ENCODE measurements at places on chromosomes 13 and 19.

DNA sequence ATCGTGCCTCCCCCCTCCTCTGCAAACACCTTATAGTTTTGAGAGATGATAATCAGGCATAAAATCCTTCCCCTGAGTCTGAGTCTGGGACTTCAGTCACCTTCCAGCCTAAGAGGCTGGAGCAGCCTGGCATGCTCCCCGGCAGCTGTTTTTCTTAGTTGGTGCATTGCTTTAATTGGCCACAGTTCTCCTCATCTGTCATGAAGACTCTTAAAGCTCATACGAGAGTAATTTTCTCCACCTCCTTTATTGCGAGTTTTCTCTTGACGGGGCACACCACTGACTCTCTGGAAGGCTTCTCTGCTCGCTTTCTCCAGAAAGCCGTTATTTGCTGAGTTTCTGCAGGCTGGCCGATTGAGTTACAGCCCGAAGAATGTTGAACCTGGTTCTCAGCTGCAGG is 310.5 kb downstream of the ATP8A2 start:
- no peak for DNase-seq

DNA sequence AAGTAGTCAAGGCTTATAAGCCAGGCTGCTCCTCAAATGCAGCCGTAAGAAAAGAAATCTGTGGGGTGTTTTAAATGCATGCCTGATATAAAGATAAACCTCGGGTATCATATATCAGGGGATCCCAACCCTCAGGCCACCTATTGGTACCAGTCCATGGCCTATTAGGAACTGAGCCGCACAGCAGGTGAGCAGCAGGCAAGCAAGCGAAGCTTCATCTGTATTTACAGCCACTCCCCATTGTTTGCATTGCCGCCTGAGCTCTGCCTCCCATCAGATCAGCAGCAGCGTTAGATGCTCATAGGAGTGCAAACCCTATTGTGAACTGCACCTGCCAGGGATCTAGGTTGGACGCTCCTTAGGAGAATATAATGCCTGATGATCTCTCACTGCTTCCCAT is 233.5 kb upstream of the SERP2 start:
- DNase-seq = no peak

DNA sequence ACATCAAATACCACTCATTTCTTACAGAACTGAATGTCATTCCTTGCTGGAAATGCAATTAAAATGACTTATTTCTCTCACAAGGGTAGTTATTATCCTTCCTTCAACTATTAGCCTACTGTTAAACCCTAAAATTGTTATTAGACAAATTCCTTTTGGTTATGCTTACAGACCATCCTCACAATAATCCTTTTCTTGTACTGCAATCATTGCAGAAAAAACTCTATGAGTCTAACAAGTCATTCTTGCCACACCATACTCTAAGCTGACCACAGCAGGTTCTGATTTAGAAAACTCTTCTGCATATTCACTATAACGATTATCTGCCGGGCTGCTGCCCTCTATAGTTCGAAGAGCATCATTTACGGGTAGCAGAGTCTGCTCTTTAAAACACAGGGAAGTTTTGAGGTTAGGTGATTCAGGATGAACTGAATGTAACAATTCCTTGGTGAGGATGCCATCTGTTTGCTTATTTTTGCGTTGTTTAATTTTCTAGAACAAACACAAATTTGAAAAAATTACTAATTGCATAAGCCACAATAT is 38.2 kb downstream of the MTMR6 start:
- DNase-seq = no peak

GRCh38 chr13:27379694-27380641 is 44.5 kb upstream of the GTF3A start:
- peak; percentile 68 for DNase-seq

- DNase-seq = peak; percentile 88
Observed at GRCh38 chr19:7652061-7652641, 15.2 kb downstream of the STXBP2 start.

- no peak for DNase-seq
Observed at GRCh38 chr13:25179011-25179410, 6.9 kb upstream of the AMER2 start.

DNA sequence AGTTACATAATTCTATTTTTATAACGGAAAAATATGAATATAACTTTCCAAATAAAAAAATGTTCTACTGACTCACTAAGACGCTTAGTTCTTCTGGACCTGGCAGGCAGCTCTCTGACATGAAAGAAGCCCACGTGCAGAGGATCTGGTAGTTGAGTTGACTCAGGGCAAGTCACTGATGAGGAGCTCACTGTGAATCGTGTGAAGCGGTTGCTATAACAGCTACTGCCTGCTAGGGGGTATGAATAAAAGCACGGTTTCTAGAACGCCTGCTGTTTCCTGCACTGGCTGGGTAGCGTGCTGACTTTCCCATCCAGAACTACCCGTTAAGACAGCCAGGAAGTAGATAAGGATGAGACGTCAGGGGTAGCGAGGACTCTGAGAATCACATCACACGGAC is 54.7 kb upstream of the WASF3 start:
- no peak for DNase-seq

DNA sequence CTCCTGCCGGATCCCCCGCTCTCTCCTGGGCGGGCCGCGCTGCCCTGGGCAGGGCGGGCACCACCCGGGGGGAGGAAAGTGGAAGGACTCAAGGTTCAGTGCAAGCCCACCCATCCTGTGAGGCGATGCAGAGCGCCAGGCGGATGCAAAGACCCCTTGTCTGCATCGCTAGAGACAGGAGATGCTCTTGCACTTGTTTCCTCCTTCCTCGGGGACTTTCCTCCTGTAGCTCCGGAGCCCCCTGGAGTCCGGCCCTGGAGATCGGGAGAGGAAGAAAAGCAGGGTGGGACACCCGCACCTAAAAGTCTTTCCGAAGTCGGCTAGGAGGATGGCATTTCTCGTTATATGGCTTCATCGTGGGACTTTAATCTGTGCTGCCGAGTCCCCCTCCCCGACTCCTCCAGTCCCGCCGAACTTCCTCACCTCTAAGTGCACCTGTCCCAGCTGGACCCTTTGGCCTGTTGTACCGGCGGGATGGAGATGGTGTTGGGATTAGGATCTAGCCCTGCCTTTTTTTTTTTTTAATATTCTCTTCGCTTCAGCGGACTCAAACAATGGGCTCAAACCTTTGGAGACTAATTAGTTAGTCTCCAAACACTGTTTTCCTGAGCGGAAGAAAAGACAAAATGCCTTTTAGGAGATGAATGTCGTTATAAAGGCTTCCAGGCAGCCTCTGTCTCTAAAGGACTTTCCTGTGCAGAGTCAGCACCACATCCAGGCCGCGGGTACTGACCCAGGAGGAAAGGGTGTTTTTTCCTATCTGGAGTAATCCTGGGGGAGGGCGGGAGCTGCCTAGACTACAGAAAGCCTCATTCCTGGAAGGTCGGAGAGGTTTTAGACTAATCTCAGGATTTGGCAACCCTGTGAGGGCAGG is 725 bp downstream of the FAM124A start:
- DNase-seq = no peak

GRCh38 chr13:108120302-108120701 is 95.0 kb downstream of the LIG4 start:
- DNase-seq = no peak

DNA sequence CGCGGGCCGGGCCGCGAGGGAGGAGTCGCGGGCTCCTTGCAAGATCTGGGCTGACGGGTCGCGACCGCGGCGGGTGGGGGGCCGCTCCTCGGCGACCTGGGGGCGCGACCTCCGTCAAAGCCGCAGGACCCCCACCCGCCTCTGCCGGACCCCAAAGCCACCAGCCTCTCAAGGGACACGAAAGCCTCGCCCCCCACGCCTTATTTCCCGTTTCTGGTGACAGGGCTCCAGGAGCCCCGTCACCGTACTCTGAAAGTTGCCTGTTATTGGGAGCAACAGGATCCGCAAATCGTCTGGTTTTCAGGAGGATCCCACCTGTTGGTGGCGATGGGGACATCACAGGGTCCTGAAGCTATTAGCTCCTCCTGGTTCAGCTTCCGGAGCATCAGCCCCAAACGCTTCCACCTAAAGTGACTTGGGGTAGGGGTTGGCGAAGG is 530 bp downstream of the MAU2 start:
- DNase-seq = peak; percentile 21

DNA sequence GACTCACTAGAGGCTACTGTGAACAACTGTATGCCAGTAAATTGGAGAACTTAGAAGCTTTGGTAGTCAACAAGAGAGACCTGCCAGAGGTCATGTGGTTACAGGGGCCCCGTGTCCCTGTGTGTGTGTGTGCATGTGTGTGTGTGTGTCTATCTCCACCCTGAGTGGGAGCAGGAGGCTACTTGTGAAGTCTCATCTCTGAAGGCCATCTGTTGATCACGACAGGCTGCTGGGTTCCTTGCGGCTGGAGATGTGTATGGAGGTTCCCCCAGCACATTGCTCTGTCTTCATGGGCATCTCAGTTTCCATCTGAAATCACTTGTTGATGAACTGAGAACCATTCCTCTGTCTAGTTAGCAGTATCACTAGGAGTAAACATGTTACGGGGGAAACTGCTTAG is 58.2 kb upstream of the TEX29 start:
- no peak for DNase-seq

DNA sequence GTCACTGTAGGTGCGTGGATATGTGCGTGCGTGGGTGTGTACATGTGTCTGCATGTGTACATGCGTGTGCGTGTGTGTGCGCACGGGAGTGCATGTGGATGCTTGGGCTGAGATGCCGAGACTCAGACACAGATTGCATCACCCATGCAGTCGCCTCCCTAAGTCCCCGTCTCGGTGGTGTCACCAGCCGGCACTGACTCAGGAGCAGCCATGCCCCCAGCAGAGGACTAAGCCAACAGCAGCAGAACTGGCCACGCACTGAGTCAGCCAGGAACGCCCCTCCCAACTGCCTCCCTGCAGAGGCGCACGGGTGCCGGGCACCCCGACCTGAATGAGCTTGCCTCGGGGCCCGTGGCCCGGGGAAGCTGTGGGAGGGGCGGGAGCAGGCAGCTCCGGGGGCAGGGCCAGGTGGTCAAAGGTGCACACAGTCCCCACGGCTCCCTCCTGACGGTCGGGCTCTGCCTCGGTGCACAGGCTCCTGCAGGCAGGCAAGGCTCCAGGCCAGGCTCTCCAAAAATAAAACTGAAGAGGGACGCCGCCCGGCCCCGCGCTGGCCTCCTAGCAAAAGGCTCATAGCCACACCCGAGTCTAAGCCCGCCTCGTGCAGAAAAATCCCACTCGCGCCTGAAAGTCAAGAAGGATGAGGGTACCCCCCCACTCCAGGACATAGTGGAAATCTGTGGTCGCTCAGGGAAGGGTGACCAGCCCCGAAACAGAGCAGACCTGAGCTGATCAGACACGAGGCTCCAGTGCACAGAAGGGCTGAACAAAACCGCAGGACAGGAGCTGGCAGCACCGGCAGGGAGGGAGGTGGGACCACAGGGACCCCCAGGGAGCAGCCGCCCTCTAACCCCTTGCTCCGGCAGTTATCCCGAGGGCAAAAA is 49.2 kb downstream of the GADD45B start:
- DNase-seq = no peak

GRCh38 chr19:18939922-18940768 is 872 bp downstream of the HOMER3 start:
- no peak for DNase-seq

DNA sequence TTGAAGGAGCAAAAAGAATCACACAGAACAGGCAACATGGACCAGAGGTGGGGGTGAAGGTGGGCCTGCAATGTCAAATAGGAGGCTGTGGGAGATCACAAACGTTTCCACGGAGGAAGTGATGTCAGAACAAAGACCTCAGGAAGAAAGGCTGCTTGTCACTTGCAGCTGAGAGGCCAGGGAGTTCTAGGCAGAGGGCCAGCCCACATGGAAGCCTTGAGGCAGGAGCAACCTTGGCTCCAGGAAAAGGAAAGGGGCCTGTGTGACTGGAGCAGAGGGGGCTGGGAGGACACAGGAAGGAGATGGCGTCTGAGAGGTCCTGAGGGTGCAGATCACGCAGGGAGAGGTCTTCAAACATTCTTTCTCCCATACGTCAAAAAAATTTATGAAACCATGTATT is 16.3 kb downstream of the ZNF160 start:
- no peak for DNase-seq

DNA sequence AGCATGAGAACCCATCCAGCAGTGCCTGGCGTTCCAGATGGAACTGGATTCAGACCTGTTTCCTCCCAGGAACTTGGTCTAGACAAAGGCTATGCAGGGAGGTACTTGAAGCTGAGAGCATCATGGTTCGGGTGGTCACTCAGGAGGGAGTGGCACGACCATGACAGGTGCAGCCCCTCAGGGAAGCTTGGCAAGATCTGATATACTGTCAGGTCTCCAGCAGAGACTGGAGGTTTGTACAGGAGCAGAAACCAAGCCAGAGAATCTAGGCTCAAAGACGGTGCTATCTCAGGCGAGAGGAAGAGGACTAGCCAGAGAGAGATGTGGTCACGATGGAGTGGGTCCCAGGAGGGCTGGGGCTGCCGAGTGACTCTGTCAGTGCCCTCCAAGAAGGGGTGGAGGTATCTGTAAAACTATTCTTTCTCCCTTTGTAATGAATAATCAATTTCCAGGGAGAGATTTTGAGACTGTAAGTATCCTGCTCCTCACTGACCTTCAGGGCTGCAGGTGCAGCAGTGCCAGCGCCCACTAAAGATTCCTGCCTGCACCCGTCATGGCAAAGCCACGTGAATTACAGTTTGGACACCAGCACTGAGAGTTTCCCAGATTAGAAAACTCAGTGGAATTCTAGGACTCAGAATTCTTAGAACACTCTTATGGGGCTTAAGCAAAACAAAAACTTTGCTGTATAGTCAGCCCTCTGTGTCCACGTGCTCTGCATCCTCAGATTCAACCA is 10.2 kb upstream of the DCUN1D2 start:
- no peak for DNase-seq

- DNase-seq = no peak
Observed at GRCh38 chr19:14164724-14165493, 28.5 kb upstream of the ASF1B start.

DNA sequence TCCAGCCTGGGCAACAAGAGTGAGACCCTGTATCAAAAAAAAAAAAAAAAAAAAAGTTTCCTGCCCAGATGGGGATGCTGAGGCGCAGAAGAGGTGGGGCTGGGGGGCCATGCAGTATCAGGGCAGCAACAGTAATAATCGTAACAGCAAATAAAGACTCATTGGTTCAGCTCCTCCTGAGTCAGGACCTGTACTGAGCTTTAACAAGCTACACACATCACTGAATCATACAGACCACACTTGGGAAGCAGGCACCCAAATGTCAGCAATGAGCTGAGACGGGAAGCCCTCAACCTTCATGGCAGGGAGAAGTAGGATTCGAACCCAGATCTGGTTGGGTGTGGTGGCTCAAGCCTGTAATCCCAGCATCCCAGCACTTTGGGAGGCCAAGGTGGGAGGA is 10.6 kb upstream of the DPF1 start:
- DNase-seq = no peak

GRCh38 chr13:30111810-30112209 is 195.5 kb downstream of the KATNAL1 start:
- no peak for DNase-seq

DNA sequence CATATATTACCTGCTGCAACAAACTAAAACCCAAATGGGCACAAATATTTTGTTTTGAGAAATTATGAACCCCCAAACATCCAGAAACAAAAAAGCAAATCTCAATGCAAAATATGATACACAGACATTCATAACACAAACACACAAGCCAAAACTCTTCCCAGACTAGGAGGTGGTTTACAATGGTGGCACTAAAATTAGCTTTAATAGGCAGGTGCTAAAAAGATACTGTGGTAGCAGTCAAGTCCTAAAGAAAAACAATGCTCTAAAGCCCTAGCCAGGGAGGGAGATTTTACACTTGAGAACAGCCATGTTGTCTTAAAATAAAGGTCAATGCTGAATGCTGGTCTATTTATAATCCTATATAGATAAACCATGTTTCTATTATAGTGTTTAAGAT is 65.0 kb downstream of the DOCK9 start:
- DNase-seq = no peak

Data from activated CD4-positive, alpha-beta memory T cell treated with anti-CD3 and anti-CD28 coated beads, Interleukin-2, amount 10 ng/mL, durations not matched to agents 7 days and 5 days (primary cell).